ENCODE measurements at places on chromosomes 4 and X.

DNA sequence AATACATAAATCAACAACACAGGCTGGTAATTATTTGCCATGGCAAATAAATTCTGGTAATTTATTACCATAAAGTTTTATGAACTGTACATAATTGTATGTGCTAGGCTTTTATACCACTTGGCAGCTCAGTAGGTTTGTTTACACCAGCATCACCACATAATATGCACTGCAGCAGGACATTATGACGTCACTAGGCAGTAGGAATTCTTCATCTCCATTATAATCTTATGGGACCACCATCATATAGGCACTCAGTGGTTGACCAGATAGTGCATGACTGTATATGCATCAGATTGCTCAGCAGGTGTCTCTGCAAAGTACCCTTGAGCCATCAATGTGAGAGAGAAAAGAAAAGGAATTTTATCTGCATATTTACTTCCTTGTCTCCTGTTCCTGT is 295.4 kb downstream of the CFAP47 start:
- no peak for DNase-seq

DNA sequence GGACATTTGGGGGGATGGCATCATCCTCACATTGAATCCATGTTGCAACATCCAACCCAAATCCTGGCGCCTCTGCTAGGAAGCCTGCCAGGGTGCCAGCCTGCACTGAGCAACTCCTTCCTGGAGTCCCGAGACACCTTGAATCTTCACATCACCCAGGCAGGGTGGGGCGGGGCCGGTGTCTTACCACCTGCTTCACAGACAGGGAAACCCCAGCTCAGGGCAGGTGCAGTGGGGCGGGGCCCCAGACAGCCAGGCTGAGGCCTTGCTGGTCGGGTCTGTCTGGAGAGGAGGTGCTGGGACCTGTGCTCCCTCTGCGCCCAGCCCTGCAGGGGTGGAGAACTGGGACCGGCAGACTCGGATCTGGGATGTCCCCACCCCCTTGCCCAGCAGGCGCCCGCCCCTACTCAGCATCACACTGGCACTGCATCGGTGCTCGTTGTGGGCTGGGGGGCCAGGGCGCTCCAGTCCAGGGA is 31.5 kb upstream of the HTRA3 start:
- no peak for DNase-seq

DNA sequence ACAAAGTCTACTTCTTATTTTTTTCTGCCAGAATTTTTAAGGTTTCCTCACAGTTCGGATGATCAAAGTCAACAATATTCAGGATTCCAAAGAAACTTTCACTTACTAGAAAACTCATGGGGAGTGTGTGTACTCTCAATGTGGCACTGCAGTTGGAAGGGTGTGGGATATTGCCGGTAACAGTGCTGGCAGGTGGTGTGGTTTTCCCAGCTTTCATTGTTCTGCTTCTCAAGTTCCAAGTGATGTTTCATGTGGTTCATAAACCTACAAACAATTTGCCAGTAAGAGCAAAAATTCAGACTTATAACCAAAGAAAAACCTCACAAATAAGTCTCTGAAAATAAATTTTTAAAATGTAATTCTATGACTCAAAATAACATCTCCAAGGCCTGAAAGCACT is 39.8 kb downstream of the ZNF280C start:
- no peak for DNase-seq

DNA sequence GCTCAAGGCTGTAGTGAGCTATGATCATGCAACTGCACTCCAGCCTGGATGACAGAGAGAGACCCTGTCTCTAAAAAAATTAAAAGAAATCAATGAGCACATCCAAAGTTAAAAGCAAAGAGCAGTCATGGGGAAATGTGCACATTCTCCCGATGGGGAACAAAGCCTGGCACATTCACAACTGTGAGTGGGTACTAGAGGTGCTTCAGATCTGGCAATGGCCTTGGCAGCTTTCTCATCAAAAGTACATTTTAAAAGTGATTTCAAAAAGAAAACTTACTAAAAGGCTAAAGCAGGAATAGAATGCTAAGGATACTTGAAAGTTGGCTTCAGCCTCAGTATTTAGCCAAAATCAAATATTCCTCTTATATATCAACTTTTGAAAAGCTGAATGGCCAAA is 145.9 kb upstream of the MAOA start:
- DNase-seq = no peak

- DNase-seq = no peak
These were observed 555 bp downstream of the CFI start for GRCh38 chr4:109801099-109801789.

DNA sequence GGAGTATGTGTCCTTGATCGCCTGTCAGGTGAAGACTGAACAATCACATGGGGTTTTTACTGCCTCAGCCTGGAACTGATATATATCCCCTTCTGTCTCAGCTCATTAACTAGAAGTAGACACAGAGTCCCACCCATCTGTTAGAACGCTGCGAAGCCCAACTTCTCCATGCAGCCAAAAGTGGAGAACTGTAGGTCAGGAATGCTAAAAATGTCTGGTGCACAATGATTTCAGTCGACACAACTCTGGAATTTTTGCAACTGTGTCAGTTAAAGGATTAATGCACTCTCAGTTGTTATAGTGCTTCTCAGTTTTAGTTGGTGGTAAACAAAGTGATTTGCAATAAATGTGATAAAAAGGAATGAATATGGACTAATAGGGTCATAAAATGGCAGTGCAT is 287.2 kb downstream of the INPP4B start:
- DNase-seq = no peak

DNA sequence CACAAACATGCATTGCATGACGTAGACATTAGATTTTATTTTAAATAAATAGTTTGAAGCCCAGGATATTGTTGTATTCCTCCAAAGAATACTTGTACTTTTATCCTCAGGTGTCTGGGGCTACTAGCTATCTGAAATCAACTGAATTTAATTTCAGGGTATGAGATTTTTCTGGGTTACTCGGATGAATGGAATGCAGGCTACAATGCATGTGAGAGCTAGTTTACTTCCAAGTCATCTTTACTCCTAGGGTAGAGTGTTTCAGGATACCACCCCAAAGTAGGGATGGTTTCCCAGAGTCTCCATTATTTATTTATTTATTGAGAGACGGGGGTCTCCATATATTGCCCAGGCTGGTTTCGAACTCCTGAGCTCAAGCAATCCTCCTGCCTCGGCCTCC is 66.4 kb downstream of the HPRT1 start:
- DNase-seq = no peak

DNA sequence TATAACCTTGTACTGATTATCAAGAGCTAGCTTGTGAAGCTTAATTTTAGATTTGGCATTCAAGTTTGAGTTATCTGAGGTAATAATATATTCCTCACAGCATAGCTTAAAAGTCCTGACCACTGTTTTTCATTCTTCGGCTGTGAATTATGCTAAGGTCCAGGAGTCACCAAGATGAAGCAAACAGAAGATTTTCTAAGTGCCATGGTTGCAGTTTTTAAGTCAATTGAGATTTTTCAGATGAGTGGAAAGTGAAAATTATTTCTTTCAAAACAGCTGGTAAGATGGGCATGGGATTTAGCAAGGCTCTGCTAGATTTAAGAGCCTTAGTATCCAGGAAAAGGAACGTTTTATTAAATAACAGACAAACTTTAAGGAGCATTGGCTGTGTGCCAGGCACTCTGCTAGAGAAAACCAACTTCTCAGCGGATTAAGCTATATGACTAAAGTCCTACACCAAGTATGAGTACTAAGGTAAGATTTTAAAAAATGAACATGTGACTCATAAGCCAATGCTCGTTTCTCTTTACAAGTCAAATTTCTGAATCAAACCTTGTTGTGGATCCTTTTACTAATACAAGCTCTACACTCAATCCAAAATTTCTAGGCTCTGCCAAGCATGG is 149.9 kb upstream of the IL15 start:
- no peak for DNase-seq

Data from hippocampal formation (tissue), 2 donors.